Heart right ventricle (tissue), 16 donors: ENCODE measurements at places on chromosomes 3 and 15. TPM values are rescaled to one million over a fixed set of nuclear protein-coding genes. Genes with fewer than 3 reads are reported as not detected.

Gene LOXL1
- polyA plus RNA-seq: 41.4 TPM

GRCh38 chr3:83622526-83622925 lies 1336.3 kb upstream of the CADM2 start:
- no peak for DNase-seq

DNA sequence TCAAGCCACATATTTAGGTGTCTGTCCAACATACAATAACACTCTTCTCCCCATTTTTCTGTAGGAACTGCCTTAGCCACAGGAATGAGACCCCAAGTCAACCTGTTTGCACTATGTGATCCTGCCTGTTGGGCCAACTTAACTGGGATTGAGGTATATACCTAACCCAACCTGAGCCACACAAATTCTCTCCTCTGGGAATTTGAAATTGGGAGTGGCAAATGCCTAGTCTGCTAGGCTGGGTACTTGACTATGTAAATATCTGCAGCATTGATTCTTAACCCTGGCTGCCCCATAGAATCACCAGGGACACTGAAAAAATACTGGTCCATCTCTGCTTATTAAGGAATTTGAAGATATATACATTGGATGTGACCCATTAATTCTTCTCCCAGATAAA lies 35.2 kb upstream of the TNIK start:
- no peak for DNase-seq

- no peak for DNase-seq
Measured at GRCh38 chr3:12302564-12302963, 13.7 kb downstream of the PPARG start.

DNA sequence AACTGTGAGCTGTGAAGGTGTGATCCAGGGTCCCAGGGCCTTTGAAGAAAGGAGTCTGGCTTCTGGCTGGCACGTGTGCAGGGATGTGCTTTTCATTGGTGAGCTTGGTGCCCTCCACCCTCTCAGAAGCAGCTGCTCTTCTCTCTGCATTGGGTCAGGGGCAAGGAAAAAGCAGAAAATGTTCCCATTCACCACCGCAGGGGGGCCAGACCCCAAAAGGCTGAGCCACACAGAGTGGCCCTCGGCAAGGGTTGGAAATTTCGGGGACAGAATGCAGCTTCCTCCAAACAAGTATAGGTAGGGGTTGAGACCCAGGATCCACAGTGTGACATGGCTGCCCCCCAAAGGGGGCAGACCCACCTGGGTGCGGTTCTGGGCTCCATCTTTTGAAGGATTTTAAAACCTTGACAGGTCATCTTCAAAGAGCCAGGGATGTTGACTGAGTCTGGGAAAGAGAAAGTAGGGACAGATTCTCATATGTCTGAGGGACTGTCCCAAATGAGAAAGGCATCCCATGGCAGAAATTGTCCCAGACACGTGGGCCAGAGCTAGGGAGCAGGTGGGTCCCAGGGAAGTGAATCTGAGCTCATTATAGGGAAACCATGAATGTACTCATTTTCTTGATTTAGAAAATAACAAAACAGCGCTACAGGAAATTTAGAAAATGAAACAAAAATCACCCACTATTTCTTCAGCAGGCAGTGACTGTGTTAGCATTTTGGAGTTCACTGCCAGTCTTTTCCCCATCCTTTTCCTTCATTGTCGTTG lies 2.7 kb downstream of the CSK start:
- DNase-seq: no peak

GRCh38 chr15:60477916-60478565 lies 901 bp downstream of the ICE2 start:
- DNase-seq: peak; percentile 23

DNA sequence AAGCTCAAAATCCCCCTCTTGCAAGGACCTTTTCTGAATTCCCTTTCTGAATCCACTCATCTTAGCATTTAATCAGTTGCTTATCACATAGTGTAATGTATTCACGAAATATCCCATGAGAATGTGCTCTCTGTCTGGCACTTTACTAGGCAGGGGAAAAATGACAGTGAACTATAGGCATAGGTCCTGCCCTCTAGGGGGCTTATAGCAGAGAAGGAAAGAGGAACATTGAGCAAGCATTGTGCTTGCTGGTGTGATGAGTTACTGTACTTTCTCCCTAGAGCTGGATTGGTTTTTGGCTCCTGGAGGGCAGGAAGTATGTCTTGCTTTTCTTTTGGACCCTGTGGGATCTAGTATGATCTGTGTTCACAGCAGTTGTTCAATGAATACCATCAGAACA lies 26.5 kb downstream of the DUOX2 start:
- no peak for DNase-seq
